ENCODE measurements at places on chromosomes 11 and 22. TPM values are rescaled to one million over a fixed set of nuclear protein-coding genes. Genes with fewer than 3 reads are reported as not detected.

Gene IL18BP
- total RNA-seq, result 15.0 TPM

Gene TEX12
- not detected for total RNA-seq

Gene MS4A6A
- total RNA-seq, result not detected

Gene DUSP8
- 1.6 TPM for total RNA-seq

Gene TNNT3
- 1.2 TPM for total RNA-seq

GRCh38 chr11:118929501-118930093 lies 3.9 kb upstream of the BCL9L start:
- DNase-seq, result peak; percentile 93

GRCh38 chr22:37870273-37870672 lies 21.1 kb downstream of the EIF3L start:
- DNase-seq, result no peak

DNA sequence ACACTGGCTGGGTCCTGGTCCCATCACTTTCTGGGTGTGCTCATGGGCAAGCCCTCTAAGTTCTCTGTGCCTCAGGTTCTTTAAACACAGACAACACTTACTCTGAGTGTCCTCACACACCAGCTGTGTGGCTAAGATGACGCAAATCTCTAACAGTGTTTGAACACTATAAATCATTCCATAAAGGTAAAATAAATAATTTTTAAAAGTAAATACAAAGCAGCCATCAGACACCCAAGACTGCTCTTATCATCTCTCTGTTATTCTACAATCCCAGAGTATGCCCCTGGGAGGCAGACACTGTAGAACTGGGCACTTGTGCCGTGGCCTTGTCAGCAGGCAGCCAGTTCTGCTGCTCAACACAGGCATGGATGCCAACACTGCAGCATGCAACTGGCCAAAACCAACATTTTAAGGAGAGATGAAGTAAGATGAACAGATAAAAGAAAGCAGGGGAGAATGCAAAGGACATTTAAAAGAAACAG lies 56.8 kb downstream of the RPL27A start:
- DNase-seq, result no peak

- no peak for DNase-seq
Observed at GRCh38 chr11:92449222-92449621, 224.6 kb downstream of the FAT3 start.

DNA sequence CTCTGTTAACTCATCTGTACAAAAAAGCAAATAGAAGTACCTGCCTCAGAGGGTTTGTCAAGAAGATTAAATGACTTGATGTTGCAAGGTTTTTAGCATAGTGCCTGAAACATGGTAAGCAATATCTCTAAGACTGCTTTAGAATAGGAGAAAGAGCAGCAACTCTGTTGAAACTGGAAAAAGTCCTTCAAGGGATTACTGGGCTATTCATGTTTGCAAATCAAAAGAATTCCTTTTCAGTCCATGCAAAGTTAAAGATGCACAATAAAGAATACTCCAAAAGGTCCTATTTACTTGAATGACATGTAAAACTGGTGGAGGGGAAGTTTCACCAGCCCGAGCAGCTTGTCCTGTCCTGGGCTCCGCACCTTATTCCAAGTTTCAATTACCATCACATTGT lies 70.6 kb downstream of the C2CD3 start:
- no peak for DNase-seq

GRCh38 chr22:43749473-43749872 lies 62.6 kb downstream of the EFCAB6 start:
- DNase-seq, result no peak

- DNase-seq, result no peak
Observed at GRCh38 chr11:132874638-132875037, 657.7 kb downstream of the OPCML start.

DNA sequence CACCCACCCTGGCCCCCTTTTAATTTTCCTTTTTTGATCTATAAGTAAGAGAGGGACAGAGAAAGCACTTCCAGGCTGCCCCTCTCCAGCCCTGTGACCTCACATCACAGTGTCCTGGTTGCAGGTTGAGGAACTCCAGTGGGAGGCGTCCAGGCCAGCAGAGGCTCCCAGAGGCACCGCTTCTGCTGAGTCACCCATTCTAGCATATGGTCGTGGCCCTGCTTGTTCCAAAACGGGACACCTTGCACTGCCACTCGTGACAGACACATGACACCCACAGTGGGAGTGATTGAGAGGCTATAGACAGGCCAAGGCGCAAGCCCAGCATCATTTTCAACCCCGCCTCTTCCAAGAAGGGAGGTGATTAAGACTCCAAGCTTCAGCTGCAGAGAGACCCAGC lies 16.0 kb upstream of the TMPRSS4 start:
- DNase-seq, result no peak

- no peak for DNase-seq
Observed at GRCh38 chr22:26487996-26488395, 4.3 kb downstream of the SRRD start.

- no peak for DNase-seq
Observed at GRCh38 chr22:44108076-44108475, 72.6 kb upstream of the PARVG start.

DNA sequence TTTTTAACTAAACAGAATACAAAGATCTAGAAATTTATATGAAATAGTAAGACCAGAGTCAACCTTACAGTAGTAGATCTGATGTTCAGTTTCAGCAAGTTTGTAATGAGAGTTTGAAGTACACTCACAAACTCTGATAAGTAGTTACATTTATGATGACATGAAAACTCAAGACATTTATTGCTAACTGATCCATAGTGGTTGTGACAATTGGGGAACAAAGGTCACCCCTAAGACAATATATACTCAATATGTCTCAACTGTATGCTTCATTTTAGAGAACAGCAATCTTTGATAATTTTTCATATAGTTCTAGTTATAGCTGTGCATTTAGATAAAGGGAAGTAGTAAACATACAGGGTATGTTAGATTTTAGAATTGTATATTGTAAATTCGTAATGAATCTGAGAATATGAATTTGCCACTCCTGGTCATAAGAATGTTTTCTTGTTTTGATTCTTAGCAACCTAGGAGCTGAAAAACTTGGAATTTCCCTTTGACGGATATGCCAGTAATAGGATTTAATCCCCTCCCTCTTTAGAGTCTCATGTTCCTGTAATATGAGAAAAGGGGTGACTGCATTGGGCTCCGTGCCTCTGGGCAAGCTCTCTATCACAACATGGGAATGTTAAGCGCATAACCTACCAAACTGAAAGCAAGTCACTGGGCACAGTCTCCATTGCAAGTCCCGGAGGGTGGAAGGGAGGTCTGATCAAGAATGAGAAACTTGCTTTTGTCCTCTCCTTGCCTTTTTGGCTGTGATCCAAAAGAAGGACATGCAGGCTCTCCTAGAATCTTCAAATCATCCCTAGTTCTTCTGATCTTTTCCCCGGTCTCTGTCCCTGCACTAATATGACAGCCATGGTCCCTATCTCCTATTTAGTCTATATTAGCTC lies 11.4 kb downstream of the OR10D3 start:
- no peak for DNase-seq

DNA sequence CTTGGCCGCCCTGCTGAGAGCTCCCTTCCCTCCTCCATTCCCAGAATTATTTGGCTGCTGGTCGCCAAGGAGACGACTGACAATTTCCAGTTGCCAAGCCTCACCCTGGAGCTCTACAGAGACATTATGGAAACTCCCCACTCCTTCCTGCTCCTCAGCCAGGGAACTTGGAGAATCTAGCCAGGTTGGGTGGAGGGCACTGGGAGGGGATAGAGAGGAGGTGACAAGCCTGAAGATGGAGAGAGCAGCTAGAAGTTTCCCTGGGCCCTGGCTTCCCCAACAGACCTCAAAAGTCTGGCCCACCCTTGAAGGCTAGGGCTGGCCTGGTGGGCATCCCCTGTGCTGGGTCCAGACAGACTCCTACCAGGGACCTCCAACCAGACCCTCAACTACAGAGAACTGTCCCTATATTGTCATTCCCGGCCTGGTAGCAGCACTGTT lies 6.7 kb upstream of the VSIG10L2 start:
- no peak for DNase-seq

GRCh38 chr11:7576726-7577290 lies 63.0 kb downstream of the PPFIBP2 start:
- no peak for DNase-seq

DNA sequence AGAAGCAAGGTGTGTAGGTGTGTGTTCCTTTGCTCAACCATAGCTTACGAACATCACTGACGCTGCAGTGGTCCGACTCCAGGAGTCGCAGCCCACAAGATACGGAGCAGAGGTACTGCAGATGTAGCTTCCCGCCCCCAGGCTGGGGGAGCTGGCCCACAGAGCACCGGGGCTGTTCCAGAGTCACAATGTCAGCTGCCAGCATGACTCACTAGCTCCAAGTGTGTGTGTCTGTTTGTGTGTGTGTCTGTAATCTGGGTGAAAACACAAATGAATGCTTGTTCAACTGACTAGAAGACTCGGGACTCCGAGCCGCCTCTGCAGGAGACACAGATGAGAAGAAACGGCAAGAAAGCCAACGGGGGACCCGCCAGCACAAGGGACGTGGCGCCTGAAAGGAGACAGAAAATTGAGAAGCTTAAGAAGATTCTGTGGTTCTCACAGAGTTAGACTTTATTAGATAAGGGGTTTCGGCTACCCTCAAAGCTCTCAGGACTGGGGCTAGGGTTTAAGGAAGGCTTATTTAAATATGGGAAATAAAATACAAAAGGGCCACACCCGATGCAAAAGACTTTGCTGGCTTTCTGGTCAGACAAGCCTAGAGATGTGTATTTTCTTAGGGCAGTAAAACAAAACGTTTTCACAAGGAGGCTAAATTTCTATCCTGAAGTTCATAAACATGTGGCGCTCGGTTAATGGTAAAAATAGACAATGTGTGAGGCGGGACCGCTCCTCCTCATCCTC lies 10.7 kb downstream of the VSIG10L2 start:
- DNase-seq, result no peak

- DNase-seq, result no peak
Observed at GRCh38 chr11:117366248-117366647, 38.6 kb downstream of the CEP164 start.

GRCh38 chr11:35943713-35944502 lies at the start of gene LDLRAD3:
Gene LDLRAD3 (plus strand): TSS chr11:35944062. CDS start chr11:35944099, 37 bp downstream.
- peak; percentile 77 for DNase-seq

GRCh38 chr11:40445391-40445790 lies 1014.1 kb downstream of the LRRC4C start:
- DNase-seq, result no peak
